ENCODE measurements at places on chromosomes 13 and 19. TPM values are rescaled to one million over a fixed set of nuclear protein-coding genes. Genes with fewer than 3 reads are reported as not detected.

- no peak overlapping the region for H3K27ac ChIP-seq
- no peaks in the 10 kb centered on the region for H3K4me1 ChIP-seq
- H3K4me3 ChIP-seq, result no peak overlapping the region
- no peaks in the 10 kb centered on the region for H3K27me3 ChIP-seq
Measured at GRCh38 chr19:33219261-33219815, 6.3 kb downstream of the SLC7A10 start.

GRCh38 chr19:53608381-53608780 lies 23.4 kb upstream of the DPRX start:
- no peaks in the 10 kb centered on the region for H3K27me3 ChIP-seq
- no peak overlapping the region for H3K4me3 ChIP-seq
- no peaks in the 10 kb centered on the region for H3K4me1 ChIP-seq
- H3K36me3 ChIP-seq, result no peaks in the 10 kb centered on the region
- no peak overlapping the region for H3K27ac ChIP-seq

DNA sequence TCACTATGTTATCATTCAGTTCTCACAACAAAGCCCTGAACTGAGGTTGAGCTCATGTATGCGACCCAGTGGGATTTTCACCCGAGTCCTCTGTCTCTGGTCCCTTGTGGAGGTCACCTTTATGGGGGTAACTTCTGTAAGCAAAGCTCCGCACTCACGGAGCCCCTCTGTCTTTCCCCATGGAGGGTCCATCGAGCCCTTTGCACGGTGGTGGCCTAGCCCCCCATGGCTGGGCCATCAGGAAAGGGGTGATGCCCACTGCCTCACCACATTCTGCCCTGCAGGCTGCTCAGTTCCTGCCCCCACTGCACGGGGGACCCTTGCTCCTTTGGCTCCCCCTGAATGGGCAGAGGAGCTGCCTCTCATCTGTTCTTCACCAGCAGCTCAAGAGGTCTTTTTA lies 39.6 kb downstream of the CHST8 start:
- no peaks in the 10 kb centered on the region for H3K36me3 ChIP-seq
- no peak overlapping the region for H3K27ac ChIP-seq
- no peaks in the 10 kb centered on the region for H3K27me3 ChIP-seq
- H3K4me1 ChIP-seq, result no peaks in the 10 kb centered on the region

Gene SULT2A1
- not detected for total RNA-seq

GRCh38 chr19:2974342-2975041 lies 2.9 kb upstream of the TLE6 start:
- no peak overlapping the region for H3K4me3 ChIP-seq
- no peak overlapping the region for H3K27ac ChIP-seq
- no peaks in the 10 kb centered on the region for H3K36me3 ChIP-seq
- no peaks in the 10 kb centered on the region for H3K27me3 ChIP-seq
- DNase-seq, result peak; percentile 52

Gene ZNF442
- 1.6 TPM for total RNA-seq

Gene PINLYP
- total RNA-seq, result 6.6 TPM

DNA sequence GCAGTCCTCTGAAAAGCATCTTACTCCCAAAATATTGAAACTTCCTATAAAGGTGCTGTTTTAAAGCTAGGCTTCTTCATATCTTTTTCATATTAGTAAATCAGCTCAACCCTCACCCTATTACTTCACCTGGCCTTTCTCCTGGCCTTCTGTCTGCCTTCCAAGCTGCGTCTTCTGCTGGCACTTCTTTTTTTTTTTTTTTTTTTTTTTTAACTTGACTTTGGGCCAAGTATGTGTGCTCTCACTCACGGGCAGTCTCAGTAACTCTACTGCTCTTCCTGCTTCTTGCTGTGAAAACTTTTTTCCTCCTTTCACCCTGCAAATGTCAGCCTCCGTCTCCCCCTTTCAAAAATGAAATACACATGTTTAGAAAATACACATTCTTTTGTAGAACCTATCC lies 41.2 kb upstream of the KCTD4 start:
- H3K27ac ChIP-seq, result peak overlapping the region; percentile 29
- H3K27me3 ChIP-seq, result no peaks in the 10 kb centered on the region
- no peak for DNase-seq
- H3K36me3 ChIP-seq, result no peaks in the 10 kb centered on the region
- peak overlapping the region; percentile 18 for H3K4me3 ChIP-seq

DNA sequence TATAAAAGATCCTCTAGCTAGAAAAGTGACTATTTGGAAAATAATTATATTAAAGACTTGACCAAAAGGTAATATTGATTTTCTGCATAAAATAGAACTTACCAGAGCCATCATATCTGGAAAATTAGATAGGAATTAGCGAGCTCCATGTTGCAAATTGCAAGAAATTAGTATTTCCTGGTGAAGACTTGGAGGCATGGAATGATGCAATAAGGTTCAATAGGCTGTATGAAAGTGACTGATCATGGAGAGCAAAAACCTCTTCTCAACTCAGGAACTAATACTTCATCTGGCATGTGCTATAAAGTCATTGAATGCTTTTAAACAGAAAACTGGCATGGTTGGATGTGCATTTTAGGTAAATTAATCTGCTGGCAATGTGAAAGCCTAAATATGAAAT lies 66.3 kb upstream of the UFM1 start:
- H3K4me3 ChIP-seq, result no peak overlapping the region
- no peaks in the 10 kb centered on the region for H3K4me1 ChIP-seq
- no peak for DNase-seq
- H3K36me3 ChIP-seq, result no peaks in the 10 kb centered on the region

Gene UHRF1
- 35.5 TPM for total RNA-seq

- DNase-seq, result no peak
- H3K36me3 ChIP-seq, result no peaks in the 10 kb centered on the region
- H3K27ac ChIP-seq, result no peak overlapping the region
- H3K27me3 ChIP-seq, result peaks cover 45% of the 10 kb centered on the region
Measured at GRCh38 chr19:10288662-10289166, 1.0 kb upstream of the ICAM5 start.

Gene ZNF154
- total RNA-seq, result 0.57 TPM

Gene GJB6
- total RNA-seq, result not detected

Gene ZBTB45
- total RNA-seq, result 13.7 TPM

- no peaks in the 10 kb centered on the region for H3K27me3 ChIP-seq
- no peak for DNase-seq
- no peaks in the 10 kb centered on the region for H3K36me3 ChIP-seq
- H3K4me3 ChIP-seq, result no peak overlapping the region
- no peaks in the 10 kb centered on the region for H3K4me1 ChIP-seq
- H3K27ac ChIP-seq, result no peak overlapping the region
Measured at GRCh38 chr13:40916207-40916998, 102.7 kb downstream of the ELF1 start.

Gene PDX1
- total RNA-seq, result not detected

- no peaks in the 10 kb centered on the region for H3K36me3 ChIP-seq
- no peaks in the 10 kb centered on the region for H3K4me1 ChIP-seq
- H3K27ac ChIP-seq, result no peak overlapping the region
- no peaks in the 10 kb centered on the region for H3K27me3 ChIP-seq
- H3K4me3 ChIP-seq, result no peak overlapping the region
Measured at GRCh38 chr13:46751811-46752635, 44.9 kb downstream of the ESD start.

Gene CGB3
- not detected for total RNA-seq

Gene UFM1
- total RNA-seq, result 54.5 TPM

DNA sequence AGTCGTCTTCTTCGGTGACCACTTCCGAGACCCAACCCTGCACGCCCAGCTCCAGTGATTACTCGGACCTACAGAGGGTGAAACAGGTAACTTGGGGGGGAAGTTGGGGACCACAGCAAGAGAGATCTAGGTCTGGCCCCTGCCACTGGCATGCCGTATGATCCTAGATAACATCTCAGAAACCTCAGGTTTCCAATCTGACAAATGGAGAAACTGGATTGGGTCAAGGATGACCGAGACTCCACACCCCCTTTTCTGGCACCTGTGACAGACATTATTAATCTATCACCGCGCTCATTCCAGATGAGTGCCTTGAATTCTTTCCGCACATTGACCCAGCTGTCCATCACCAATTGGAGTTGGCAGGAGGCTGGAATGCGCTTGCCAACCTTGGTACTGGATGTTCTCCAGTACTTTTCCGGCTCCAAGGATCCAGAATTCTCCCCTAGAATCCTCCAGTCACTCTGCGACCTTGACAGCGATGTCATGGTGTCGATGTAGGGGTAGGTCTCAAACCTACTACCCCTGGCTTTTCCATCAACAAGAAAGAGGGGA lies 17.4 kb downstream of the VASP start:
- DNase-seq, result no peak
- H3K4me1 ChIP-seq, result peaks cover 11% of the 10 kb centered on the region
- H3K27me3 ChIP-seq, result no peaks in the 10 kb centered on the region
- H3K27ac ChIP-seq, result no peak overlapping the region
- no peak overlapping the region for H3K4me3 ChIP-seq

DNA sequence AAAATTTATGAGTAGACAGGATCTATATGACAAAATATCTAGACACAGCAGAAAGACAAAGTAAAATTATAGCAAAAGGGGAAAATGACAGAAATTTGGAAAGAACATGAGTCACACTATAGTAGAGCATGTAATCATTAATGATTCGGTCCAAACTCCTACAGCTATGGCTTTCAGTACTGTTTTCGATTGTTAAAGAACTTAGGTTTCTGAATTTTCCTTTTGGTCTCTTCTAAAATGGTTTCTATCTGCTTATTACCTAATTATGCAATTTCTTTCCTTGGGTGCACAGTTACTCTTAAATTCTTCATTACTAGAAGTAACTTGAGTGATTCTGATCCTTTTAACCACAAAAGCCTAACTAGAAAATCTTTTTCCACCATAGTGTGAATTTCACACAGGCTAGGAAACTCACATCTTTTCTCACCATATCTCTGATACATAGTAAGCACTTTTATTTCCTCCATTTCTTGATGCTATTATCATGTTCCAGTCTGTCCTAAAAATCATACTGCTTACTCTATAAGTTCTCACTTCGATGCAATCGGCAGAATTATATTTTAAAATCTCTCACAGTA lies 1101.4 kb downstream of the PCDH9 start:
- H3K4me3 ChIP-seq, result no peak overlapping the region
- DNase-seq, result no peak
- no peaks in the 10 kb centered on the region for H3K36me3 ChIP-seq
- no peaks in the 10 kb centered on the region for H3K27me3 ChIP-seq
- H3K27ac ChIP-seq, result no peak overlapping the region

DNA sequence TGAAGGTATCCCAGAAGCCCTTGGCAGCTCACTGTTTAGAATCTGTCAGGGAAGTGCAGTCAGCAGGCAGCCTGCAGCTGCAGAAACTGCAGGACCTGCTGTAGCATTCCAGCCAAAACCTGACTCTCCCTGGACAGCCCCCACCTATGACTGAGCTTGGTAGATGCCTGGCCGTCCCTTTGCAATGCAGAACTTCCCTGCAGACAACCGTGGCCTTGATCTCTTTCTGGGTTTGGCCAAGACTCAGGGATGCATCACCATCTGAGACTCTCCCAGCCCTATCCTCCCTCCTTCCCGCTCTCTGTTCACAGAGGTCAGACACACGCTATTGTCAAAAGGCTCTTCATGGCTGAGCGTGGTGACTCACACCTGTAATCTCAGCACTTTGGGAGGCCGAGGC lies 99.4 kb downstream of the ZNF557 start:
- H3K27me3 ChIP-seq, result no peaks in the 10 kb centered on the region
- H3K4me3 ChIP-seq, result no peak overlapping the region
- no peak for DNase-seq
- no peaks in the 10 kb centered on the region for H3K36me3 ChIP-seq
- no peak overlapping the region for H3K27ac ChIP-seq
- no peaks in the 10 kb centered on the region for H3K4me1 ChIP-seq
